ENCODE measurements at places on chromosomes 5 and 9. TPM values are rescaled to one million over a fixed set of nuclear protein-coding genes. Genes with fewer than 3 reads are reported as not detected.

Gene SPATA6L
- total RNA-seq: 0.97 TPM

Gene TTC16
- not detected for total RNA-seq

Gene HSPB3
- total RNA-seq: not detected

Gene ELOVL7
- total RNA-seq: 0.38 TPM

Gene OR1Q1
- not detected for total RNA-seq

Gene NCS1
- total RNA-seq: 15.5 TPM

Gene BTNL8
- not detected for total RNA-seq

Gene NPR3
- 0.13 TPM for total RNA-seq

Gene WNK2
- total RNA-seq: not detected

Gene MEIKIN
- not detected for total RNA-seq
